ENCODE measurements at places on chromosomes 13 and 19.

DNA sequence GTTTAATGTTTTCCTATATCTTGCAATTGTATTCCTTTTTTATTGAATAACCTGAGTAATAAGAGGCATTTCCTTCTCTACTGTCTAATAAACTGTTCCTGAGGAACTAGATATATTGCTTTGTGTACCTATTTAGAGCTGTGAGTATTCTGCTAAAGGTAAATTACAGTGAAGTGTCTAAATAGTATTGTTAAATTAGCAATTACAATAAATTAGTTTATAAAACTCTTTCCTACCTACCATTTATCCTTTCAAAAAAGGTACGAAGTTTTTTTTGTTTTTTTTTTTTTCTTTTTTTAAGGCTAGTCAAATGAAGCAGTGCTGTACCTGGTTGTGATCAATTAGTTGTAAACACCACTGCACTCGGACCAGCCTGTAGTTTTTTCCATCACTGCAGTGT is 34.8 kb downstream of the TM9SF2 start:
- no peak for DNase-seq

GRCh38 chr13:46321494-46322225 is 65.4 kb downstream of the RUBCNL start:
- peak; percentile 78 for DNase-seq

DNA sequence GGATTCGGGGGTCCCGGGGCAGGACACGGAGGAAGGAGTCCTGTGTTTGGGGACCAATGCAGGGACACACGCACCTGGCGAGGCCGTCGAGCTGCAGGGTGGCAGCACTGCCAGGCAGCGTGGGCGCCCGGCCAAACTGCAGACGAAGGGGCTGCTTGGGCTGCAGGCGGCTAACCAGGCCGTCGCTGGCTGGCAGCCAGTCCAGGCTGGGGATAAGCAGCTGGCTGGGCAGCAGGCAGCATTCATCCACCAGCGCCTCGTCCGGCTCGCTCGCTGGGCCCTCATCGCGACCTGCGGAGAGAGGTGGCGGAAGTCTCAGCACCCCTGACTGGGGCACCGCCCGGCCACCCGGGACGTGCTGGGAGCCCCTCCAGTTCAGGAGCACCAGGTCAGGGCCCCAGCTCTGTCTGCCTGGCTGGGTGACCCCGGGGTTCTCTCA is 11.5 kb downstream of the CFD start:
- peak; percentile 32 for DNase-seq

DNA sequence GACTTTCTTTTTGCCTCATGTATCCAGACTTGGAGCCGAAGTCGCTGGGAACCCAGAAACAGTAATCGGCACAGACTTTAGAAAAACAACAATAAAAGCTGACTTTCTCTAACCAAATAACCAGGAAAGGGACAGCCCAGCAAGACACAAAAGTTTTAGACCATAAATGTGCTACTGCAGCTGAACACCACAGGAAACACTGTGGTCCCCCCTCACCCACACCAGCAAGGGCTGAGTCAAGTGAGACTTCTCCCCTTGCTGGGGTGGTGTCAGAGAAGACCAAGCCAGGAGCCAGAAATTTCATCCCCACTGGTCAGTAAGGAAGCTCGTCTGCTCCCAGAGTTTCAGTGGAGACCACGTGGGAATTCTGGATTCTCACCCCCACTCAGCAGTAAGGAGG is 70.6 kb downstream of the ESD start:
- DNase-seq: no peak

- DNase-seq: no peak
Observed at GRCh38 chr19:16116067-16116466, 4.4 kb downstream of the RAB8A start.

GRCh38 chr19:13164343-13165161 is 14.3 kb downstream of the IER2 start:
- peak; percentile 93 for DNase-seq

- no peak for DNase-seq
Observed at GRCh38 chr19:48442116-48443035, 3.4 kb upstream of the GRWD1 start.

DNA sequence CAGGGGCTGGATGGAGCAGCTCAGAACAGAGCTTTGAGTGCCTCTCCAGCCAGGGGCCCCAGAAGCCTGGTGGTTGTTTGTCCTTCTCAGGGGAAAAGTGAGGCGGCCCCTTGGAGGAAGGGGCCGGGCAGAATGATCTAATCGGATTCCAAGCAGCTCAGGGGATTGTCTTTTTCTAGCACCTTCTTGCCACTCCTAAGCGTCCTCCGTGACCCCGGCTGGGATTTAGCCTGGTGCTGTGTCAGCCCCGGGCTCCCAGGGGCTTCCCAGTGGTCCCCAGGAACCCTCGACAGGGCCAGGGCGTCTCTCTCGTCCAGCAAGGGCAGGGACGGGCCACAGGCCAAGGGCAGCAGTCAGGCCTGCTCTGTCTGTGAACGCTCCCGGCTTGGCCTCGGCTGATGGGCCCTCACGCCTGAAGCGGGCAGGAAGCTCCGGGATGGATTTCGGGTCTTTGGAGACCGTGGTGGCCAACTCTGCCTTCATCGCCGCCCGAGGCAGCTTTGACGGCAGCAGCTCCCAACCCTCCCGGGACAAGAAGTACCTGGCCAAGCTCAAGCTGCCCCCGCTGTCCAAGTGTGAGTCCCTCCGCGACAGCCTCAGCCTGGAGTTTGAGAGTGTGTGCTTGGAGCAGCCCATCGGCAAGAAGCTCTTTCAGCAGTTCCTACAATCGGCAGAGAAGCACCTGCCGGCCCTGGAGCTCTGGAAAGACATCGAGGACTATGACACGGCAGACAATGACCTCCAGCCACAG is at the start of gene GRK1:
TSS of gene GRK1 (plus strand) at position 269 of the 751 bp plus-strand sequence. CDS start at position 437, 168 bp downstream.
- DNase-seq: no peak

DNA sequence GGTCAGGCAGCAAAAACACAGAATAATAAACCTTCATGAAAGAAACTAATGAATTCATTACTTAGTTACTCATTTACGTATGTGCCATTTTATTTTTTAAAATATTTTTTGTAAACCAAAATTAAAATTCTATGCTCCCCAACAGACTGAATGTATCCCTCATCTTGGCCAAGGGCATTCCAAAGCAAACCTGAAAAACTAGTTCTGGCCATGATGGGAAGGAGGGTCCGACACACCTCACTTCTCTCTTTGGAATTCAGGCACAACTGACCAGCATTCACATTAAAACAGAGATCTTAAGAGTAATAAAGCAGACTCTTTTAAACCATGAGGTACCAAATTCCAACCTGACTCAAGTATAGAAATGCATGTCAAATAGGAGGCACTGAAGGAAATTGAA is 1576.9 kb upstream of the SPRY2 start:
- no peak for DNase-seq

GRCh38 chr13:78827471-78827870 is 168.5 kb upstream of the OBI1 start:
- DNase-seq: no peak

- no peak for DNase-seq
Observed at GRCh38 chr19:56347163-56347778, 32.6 kb upstream of the ZSCAN5A start.

GRCh38 chr19:17944301-17944700 is 11.5 kb downstream of the CCDC124 start:
- DNase-seq: peak; percentile 51

GRCh38 chr19:2478278-2478755 is 2.4 kb downstream of the GADD45B start:
- DNase-seq: peak; percentile 71

- DNase-seq: no peak
Observed at GRCh38 chr13:109868578-109869311, 82.4 kb upstream of the IRS2 start.

- DNase-seq: no peak
Observed at GRCh38 chr13:99693852-99694611, 192.8 kb downstream of the TM9SF2 start.

GRCh38 chr13:48411841-48412531 is 927 bp downstream of the LPAR6 start:
- DNase-seq: peak; percentile 53

- DNase-seq: no peak
Observed at GRCh38 chr13:30932481-30933353, at the start of gene TEX26. Gene TEX26 (plus strand): TSS chr13:30932656. CDS start chr13:30932716, 60 bp downstream.

DNA sequence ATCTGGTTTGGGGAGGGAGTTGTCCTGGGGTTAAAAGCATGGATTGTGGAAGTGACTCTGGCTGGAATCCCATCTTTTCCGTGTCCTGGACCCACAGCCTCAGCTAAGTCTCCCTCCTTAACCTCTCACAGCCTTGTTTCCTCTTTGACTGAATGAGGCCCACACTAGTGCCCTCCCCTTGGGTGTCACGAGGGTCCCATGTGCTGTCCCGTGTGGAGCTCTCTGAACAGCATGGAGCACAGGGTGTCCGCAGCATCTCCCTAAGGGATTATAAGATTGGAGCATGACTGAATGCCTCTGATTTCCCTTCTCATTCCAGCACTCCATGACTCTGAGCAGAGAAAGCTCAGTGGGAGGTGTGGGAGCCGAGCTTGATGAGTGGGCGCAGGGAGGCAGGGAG is 182.5 kb downstream of the TEX29 start:
- DNase-seq: no peak

DNA sequence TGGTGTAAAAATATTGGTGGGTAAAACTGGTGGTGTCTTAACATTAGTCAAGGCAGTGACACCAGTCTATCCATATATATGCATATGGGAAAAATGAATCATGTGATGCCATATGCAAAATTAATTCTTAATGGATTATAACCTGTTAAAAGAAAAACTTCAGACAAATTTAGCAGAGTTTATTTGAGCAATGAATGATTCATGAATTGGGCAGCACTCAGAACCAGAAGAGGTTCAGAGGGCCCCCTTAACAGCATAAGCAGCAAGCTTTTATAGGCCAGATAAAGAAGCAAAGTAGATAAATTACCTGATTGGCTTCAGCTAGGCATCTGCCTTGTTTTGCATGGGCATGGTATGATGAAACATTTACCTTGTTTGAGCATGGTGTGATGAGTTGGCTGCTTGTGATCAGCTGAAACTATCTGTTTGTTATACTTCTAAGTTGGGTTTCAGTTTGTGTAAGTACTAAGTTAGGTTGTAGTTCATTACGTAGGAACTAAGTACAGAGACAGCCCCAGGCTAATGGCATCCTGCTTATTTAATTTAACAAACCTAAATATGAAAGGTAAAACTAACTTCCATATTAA is 66.6 kb downstream of the DNAJC15 start:
- DNase-seq: no peak

DNA sequence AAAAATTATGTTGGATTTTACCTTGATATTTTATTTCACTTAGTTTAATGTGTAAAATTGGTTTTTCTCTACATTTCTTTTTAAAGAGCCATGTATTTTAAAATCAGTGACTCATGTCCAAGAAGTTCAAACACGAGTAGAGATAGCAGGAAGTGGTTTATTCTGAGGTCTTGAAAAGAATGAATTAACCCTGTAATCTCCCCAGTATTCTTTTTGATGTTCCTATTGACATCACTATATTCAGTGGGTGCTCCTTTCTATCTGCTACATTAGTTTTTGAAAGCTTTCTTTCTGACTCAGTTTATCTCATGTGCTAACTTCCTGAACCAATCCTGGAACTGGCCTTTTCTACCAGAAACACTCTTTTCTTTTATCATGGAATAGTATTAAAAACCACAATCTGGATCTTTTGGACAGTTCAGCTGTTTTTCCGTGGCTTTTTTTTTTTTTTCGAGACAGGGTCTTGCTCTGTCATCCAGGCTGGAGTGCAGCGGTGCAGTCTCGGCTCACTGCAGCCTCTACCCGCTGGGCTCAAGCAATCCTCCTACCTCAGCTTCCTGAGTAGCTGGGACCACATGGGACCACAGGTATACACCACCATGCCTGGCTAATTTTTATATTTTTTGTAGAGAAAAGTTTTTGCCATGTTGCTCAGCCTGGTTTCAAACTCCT is 114.9 kb downstream of the PCCA start:
- DNase-seq: no peak

- no peak for DNase-seq
Observed at GRCh38 chr19:58325311-58326022, 1.3 kb upstream of the ZSCAN22 start.

DNA sequence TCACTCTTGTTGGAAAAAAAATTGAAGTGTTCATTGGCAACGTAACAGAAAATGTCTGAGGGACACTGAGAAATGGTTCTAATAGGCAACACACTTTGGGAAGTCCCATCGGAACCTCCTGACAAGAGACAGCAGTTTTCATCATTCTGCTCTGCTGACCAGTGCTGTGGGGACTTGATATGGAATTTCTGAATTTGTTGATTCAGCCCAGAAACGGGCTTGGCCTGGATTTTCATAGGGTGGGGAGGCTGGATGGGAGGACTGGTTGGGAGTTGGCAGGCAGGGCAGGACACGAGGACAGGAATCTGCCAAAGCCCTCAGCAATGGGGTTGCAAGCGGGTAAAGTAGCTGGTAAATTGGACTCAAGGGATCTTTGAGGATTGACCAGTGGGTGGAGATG is 96.5 kb downstream of the DCT start:
- no peak for DNase-seq

DNA sequence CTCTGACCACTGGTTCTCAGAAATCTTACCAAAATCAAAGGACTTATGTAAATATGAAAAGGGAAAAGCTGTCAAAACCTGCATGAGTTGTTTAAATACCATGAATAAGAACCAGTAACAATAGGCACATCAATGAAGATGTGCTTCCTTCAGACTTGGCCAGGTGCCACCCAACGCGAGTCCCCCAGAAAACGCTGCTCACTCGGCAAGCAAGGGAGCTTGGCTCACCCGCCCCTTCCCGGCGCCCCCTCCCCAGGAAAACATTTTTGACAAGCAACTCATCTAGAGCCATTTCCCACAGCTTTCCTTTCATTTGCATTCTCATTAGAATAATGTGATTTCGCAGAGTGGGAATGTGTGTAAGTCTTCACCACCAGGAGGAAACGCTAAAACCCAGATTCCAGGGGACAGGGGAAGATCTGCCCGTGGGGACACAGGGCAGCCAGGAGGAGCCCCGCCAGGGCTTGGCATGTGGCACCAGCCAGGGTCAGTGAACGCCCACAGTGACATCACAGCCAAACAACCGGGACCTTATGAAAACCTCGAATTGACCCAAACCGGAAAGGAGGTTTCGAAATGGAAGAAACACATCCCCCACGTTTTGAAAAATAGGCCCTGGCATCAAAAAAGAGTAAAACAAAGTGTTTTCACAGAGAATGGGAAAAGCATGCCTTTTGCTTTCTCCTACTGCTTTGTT is 366.2 kb upstream of the TSHZ3 start:
- DNase-seq: no peak

GRCh38 chr19:35309481-35310279 is 17.7 kb downstream of the MAG start:
- peak; percentile 50 for DNase-seq

DNA sequence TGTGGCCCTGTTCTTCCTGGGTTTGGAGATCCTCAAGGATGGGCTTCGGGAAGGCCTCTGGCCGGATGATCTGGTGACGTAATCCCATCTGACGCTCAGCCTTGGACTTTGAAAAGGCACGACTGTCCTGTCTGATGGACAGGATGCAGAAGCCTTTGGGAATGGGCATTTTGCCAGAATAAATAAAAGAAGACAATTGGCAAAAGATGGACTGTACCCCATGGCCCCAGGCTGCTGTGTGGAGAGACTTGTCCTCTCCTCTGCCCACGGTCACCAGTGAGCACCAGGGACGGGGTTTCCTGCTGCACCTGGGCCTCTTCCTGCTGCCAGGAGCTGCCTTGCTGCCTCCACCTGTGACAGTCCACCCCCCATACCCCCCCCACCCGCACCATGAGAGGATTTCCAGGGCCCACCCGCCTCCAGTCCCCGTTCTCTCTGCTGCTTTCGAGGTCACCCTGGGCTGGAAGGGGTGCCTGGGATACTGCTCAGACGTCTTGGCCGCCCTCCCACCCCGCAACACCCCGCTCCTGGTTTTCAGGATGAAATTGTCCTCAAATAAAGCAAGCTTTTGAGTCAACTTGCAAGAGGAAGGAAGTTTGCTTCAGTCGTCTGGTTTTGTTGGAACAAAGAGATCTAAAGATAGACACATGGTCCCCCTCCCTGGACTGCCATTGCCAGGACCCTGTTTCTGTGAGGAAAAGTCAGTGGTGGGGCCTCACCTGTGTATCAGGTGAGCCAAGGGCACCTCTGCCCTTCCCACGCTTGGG is 40.9 kb downstream of the MCF2L start:
- DNase-seq: peak; percentile 58

Data from dermis blood vessel endothelial cell (primary cell).